ENCODE measurements at places on chromosomes 2 and 18.

DNA sequence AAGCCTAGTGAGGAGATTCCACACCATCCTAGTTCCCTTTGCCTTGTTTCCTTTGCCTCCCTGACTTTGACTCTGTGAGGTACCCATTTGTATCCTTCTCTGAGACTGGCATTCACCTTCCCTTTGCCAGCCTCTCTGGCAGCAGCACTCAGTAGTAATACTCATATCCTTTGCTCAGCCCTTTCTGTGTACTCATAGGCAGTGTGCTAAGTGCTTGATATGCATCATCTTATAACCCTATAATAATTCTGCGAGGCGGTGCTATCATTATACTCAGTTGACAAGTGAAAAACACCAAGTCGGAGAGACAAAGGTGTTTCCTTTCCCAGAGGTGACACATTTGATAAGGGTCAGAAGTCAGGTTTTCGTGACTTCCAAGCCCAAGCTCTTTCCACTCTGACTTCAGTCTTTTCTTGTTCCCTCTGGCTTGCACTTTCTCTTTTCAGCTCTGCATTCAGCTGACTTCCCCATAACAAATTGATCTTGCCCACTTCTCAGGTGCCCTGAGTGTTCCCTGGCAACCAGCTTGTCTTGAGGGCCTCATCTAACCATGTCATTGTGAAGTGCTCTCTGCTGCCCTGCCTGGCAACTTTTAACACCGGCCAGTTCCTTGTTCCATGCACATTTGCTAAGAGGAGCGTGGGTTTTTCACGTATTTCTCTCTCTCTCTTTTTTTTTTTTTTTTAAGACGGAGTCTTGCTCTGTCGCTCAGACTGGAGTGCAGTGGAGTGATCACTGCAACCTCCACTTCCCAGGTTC lies 94.5 kb upstream of the UPP2 start:
- DNase-seq, result no peak

- no peak for DNase-seq
Observed at GRCh38 chr2:72572501-72572900, 253.3 kb downstream of the EXOC6B start.

DNA sequence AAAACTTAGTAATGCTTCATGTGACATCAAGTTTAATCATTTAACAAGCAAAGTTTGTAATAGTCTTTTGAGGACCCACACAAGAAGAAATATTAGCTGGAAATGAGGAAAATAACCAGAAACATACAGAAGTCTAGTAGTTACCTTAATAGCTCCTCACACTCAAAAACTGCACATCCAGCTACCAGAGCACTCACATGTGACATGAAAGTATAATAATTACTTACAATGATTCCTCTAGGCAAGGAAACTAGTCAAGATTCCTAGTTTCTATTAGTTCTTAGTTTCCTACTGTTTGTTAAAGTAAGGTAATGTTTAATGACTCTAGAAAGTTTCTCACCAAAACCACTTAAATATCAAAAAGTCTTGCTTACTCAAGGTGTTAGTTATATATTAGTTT lies 335.8 kb downstream of the RAD51AP2 start:
- no peak for DNase-seq

- no peak for DNase-seq
Observed at GRCh38 chr2:144114760-144115159, 405.2 kb downstream of the ZEB2 start.

DNA sequence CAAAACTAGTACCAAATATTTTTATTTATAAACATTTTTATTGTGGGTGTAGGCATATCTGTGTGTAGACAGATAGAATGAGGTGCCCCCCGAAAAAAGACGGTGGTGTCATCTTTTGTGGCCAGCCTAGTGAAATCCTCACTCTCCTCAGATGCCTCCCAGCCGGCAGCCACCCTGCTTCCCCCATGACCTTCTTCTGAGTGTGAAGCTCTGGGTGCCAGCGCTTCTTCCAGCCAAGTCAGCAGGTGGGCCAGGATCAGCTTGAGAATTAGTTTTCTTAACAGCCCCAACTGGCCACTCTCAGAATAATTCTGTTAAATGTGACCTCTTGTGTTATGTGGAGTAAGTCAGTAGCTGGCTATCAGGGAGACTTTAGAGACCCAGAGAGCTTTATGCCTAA lies 229.6 kb upstream of the FOSL2 start:
- DNase-seq, result no peak

DNA sequence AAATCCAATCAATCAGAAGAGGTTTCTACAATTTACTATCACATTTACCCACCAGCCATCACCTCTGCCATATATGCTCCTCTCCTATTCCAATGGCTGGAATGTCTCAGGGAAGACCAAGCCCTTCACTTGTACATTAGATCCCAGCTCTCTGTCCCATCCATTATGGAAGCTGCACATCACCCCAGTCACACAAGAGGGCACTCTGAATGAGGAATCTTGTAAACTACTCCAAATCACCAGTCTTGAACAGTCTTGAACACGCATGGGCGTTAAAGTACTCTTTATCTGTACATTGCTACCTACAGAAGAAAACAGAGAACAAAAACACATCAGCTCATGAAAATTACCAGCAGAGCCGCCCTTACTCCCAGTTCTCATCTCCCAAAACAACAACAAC lies 38.7 kb downstream of the ZC3H8 start:
- no peak for DNase-seq

GRCh38 chr2:85156619-85157018 lies 23.4 kb downstream of the TCF7L1 start:
- DNase-seq, result no peak
